ENCODE measurements at places on chromosomes 11 and 22.

GRCh38 chr11:118282606-118283005 is 18.5 kb upstream of the MPZL2 start:
- DNase-seq = no peak

- DNase-seq = no peak
Measured at GRCh38 chr11:102114032-102114431, 3.8 kb downstream of the YAP1 start.

DNA sequence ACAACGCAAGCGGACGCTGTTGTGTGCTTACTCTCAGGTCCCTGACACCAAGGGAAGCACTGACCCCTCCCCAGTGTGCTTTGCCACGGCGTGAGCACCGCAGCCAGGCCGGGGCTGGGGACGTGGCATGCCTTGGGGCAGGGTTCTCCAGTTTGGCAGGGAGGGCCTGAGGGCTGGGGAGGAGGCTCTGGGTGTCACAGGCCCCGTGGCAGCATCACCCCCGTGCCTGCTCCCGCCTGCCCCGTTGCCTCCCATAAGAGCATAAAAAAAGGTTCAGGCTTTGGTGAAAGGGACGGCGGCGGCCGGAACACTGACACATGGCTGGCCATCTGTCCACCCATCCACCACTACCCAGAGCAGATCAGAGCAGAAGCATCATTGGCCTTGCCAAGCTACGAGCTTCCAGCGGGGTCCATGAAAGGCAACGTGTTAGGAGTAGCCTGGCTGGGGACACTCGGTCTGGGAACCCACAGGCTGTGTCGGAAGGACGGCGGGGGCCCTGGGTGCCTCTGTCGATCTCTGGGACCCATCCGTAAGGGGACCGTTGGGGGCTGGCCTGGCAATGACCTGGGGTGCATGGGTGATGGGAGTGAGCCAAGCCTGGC is 183.0 kb downstream of the IGLL1 start:
- DNase-seq = no peak

GRCh38 chr22:25627271-25627852 is 62.9 kb downstream of the GRK3 start:
- no peak for DNase-seq

All from activated CD4-positive, alpha-beta T cell treated with anti-CD3 and anti-CD28 coated beads, Interleukin-2, Interleukin-6, amounts not matched to agents 100 ng/mL and 50 ng/mL, durations not matched to agents 16 hours and 8 hours (primary cell).